ENCODE measurements at places on chromosomes 13 and 19.
A peak's percentile ranks its signal among the peaks of the same experiment; 100 is the strongest.

DNA sequence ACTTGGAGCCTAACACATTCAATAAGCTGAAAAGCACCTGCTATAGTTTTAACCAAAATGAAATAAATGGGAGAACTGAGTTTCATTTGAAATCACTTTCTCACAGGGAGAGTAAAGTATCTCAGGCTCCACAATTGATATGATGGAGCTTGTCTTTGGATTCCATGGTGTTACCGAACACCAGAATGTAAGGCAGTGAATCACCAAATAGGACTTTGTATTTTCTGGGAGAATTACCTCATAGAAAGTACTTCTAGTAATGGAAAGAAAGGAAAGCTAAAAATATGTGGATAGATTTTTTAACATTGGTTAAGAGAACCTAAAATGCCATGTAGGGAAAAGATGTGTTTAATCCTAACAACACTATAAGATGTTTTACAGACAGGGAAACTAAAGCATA, 123.6 kb downstream of the NALCN start:
- DNase-seq = peak; percentile 51

DNA sequence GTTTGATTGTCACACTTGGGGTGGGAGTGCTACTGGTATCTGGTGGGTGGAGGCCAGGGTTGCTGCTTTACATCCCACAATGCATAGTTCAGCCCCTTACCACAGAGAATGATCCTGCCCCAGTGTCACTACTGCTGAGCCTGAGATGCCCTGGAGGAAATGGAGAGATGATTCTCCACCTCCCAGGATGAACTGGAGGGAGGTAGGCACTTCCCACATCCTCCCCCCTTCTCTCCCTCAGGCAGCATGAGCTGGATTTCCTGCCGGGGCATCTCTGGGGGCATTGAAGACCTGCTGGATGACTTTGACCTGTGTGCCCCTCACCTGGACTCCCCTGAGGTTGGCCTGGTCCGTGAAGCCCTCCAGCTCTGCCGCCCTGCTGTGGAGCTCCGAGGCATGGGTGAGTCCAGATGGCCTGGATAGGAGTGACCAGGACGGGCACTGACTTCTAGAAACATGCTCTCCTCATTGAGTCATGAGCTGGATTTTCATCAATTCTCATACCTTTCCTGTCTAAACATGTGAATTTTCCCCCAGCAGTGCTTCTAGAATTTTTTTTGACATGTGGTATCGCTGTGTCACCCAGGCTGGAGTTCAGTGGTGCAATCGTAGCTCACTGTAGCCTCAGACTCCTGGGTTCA, 45.3 kb downstream of the NWD1 start:
- no peak for DNase-seq

GRCh38 chr13:47277774-47278173, 380.9 kb upstream of the HTR2A start:
- no peak for DNase-seq

DNA sequence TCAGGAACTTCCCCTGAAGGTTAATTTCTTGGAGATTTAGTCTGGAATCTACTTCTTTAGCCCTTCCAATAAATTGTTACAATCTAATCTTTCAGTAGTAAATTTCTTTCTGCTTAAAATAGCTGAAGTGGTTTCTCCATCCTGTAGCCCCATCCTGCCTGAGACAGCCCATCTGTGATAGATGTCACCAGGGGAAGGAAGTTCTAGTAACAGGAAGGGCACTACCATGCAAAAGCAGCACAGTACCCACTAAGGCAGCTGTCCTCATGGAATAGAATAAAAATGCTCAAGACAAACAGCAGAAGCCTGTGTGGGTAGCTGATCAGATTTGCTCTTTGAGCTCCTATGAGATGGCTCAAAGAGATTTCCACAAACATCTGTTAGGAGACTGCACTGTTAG, 1036.5 kb downstream of the SLITRK5 start:
- no peak for DNase-seq

DNA sequence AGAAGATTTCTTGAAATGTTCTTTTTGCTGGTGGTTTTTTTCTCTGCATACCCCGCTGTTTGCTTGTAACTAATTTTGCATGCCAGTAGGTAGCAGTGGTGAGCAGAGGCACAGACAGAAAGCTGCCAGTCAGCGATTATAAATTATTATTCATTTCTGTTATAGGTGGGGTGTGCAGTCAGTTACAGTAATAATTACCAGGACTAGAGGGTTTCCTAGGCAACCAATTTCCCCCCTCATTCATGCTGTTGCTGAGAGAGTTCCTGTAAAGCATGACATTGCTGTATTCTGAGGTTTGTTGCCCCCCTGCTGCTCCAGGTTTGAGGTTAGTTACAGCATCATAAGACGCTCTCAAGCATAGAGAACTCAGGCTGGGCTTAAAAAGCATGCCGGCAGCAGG, 104.5 kb downstream of the URI1 start:
- DNase-seq = peak; percentile 5

DNA sequence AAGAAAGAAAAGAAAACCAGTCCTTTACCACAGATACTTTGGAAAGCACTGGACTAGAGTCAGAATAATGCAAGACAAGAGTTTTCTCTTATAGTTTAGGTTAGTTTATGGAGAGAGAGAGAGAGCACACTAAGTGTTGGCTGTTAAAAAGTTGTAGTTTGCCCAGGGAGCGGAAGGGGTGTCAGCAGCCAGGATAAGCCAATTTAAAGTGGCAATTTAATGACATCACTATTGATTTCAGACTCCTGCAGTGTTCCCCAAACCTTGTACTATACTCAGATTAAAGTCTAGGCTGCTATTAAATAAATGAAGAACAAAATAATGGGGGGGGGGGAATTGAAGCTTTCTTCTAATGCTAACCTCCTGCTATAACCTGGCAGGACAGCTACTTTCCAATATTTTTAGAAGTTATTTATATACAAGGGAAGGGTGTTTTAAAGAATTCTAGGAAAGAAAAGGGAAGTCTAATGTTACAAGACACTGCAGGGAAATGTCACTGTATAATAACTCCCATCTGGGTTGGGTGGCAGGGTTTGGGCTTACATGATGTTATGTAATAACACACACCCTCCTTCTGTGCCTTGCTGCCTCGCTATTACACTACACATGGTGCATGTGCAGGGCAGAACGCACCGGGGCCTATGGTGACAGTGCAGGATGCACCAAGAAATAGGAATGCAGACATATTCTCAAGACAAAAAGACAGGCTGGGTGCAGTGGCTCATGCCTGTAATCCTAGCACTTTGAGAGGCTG, 19.9 kb downstream of the TPT1 start:
- DNase-seq = no peak

DNA sequence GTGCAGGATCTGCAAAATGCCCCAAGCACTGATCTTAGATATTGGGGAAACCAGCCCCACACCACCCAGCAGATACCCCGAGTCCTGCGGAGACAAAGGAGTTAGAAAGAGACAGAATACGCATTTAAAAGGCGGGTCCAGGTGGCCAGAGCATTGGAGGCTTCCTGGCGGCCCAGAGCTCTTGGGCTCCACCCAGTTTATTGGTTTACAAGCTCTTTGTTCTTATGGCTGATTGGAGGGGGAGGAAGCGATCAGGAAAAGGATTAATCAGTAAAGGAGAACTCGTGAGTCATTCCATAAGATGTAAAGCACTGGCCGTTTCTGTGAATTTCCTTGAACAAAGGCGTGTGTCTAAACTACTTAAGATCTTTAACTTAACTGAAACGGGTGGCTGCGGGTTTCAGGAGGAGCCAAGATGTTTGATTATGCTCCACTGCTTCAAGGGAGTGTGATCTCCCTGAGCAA, 926 bp downstream of the ZNF587 start:
- peak; percentile 47 for DNase-seq

DNA sequence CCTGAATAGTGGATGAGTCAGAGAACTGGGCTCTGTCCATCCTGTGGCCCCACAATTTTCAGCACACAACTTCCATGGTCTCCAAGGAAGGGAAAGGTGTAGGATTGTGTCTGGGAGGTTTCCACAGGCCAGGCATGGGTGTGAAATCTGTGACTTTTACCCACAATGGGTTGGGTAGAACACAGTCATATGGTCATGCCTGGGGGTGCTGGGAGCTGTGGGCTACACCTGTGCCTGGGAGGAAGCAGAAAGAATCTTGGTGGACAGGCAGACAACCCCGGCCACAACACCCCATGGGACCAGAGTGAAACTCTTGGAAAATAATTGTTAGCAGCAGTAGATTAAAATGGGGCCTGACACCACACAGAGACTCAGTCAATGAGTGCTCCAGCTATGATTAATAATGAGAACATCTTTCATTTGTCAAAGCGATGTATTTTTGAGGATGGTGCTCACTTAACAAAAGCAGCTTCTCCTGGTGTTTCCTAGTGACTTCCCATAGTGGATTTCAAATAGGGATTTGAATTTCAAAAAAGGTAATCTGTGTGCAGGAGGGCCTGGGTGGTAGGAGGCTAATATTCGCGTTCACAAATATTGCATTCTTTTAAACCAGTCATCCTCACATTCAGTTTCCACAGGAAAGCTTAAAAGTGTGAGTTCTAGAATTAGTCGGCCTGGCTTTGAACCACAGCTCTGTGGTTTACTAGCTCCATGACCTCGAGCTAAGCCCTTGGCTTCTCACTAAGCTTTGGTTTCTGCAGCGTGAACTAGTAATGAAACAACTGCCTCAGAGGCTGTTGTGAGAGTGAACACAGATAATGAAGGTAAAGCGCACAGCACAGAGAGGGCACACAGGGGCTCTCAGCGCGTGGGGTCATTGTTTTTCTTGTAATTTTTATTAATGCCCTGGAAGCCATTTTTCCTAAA, 89.3 kb upstream of the UQCRFS1 start:
- DNase-seq = no peak

- no peak for DNase-seq
These were observed 11.3 kb downstream of the SOX1 start for GRCh38 chr13:112078216-112078615.

Data from fibroblast of skin of back (primary cell).